Activated CD8-positive, alpha-beta memory T cell treated with anti-CD3 and anti-CD28 coated beads for 1 hour (primary cell): ENCODE measurements at places on chromosomes 4 and X.

DNA sequence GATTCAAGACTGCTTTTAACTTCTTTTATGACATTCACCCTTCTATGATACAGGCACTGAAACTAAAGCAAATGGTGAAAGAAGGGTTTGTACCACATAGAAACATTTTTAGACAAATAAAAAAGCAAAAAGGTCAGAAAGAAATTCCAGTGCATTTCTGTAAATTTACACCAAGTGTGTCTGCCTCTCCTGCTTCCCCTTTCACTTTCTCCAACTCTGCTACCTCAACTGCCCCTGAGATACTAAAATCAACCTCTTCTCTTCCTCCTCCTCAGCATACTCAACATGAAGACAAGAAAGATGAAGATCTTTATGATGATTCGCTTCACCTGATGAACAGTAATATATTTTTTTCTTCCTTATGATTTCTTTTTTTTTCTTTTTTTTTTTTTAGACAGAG, 187.9 kb downstream of the LRBA start:
- no peak for DNase-seq

GRCh38 chrX:71282514-71283402, 677 bp upstream of the NONO start:
- DNase-seq = no peak

- no peak for DNase-seq
Observed at GRCh38 chr4:97396097-97396496, 747.2 kb downstream of the STPG2 start.

GRCh38 chr4:138616775-138617174, 374.6 kb upstream of the SLC7A11 start:
- no peak for DNase-seq

- DNase-seq = no peak
Observed at GRCh38 chr4:101850698-101851097, 60.2 kb downstream of the BANK1 start.

GRCh38 chr4:53905941-53906377, 158.4 kb downstream of the CHIC2 start:
- DNase-seq = no peak

DNA sequence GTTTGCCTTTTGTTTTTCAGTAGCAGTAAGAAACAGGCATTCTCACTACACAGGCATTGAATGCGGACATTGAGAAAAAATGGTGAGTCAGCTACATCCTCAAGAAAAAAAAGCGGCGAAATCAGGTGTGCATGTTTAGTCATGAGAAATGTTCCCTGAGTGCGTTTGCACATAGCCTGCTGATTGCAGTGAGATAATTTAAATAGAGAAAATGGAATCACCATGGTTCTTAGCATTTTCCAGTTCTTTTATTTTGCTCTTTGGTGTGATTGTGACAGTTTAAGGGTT, 54.1 kb upstream of the CLDN34 start:
- DNase-seq = no peak

GRCh38 chr4:133588306-133588705, 439.2 kb downstream of the PCDH10 start:
- DNase-seq = no peak

DNA sequence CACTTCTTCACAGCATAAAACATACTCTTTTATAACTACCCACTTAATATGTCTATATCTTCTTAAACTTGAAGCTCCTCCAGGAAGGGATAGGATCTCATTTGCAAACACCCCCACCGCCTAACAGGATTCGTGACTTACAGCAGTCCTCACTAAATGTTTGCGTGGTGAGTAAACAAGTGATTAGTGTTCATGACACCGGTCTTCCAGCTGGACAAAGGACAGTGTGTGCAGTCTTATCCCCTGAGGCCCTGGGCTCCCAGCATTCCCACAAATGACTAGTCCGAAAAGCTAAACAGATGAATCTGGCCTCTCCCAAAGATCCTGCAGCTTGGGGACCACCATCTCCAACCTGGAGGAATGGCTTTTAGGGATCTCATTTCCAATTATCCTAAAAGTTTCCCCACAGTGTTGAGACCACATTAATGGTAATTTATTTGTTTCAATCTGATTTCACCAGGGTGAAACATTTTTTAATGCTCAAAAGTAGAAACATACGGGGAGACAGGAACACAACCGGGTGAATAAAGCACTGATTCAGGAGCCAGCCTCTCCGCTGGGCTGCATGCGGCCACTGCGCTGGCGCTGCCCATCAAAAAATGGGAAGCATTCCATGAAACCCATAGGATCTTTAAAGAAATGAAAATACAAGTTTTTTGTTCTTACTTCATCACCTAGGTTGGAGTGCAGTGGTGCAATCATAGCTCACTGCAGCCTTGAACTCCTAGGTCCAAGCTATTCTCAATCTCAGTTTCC, 69.2 kb downstream of the HADH start:
- DNase-seq = no peak

DNA sequence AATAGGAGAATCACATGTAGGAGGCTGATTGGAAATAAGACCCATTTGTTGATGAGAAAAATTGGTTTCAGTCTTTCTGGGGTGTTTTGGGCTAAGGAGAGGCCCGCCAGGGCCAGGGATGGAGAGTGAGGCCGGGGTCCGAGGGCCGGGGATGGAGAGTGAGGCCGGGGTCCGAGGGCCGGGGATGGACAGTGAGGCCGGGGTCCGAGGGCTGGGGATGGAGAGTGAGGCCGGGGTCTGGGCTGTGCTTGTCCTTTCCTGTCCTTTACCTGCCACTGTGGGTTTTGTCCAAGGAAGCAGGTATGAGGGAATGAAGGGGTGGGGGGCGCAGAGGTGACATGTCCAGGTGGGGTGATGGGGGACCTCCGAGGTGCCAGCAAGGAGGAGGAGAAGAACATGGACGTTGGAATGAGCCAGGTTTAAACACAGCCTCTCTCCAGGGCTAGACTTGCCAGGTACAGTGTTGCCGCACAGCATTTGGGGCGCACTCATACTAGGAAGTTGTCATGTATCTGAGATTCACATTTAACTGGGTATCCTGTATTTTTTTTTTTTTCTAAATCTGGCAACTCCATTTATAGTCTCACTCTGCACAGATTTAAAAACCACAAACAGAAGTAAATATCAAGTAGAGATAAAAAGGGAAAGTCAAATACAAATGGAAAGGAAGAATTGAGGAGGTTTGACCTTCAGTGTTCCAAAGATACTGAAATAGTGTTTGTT, 8.8 kb downstream of the RGS12 start:
- no peak for DNase-seq

- no peak for DNase-seq
Observed at GRCh38 chr4:120893314-120893713, 29.2 kb downstream of the PRDM5 start.

- no peak for DNase-seq
Observed at GRCh38 chr4:58940167-58940566, 1830.0 kb upstream of the IGFBP7 start.

- no peak for DNase-seq
Observed at GRCh38 chrX:107398115-107398514, 51.3 kb upstream of the FRMPD3 start.

DNA sequence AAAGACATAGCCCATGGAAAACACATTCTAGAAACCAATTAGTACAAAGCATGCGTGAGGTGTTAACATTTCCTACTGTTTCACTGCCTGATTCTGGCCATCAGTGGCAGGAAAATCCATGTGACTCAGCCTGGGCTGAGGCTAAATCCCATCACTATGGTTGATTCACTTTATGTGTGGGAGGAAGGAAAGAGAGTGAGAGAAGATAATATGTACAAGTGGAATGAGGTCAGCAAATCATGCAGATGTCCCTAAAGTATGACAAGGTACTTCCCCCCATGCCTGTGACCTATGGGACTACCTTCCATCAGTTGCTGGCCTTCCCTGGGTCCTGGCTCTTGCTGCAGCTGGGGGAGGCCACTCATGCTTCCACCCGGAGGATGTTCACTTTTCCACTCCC, 64.2 kb upstream of the MAP3K15 start:
- no peak for DNase-seq

DNA sequence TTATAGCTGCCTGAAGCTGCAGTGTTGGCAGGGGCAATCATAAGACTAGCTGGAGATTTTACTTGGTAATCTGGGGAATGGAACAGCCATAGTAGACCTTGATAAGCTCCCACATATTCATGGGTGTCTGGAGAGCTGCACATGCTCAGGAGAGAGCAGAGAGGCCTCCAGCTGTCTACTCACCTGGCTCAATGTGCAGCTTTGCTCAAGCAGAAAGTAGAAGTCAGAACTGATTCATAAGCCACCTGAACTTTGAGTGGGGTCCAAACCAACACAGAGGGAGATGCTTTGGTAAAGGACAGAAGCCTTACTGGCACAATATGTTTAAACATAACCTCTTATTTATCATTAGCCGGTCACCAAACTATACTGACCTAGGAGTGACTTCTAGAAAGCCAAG, 54.4 kb downstream of the KDM6A start:
- no peak for DNase-seq

GRCh38 chrX:119690921-119691716, 1.8 kb downstream of the SEPTIN6 start:
- no peak for DNase-seq

- no peak for DNase-seq
Observed at GRCh38 chr4:86096373-86096772, 263.5 kb downstream of the MAPK10 start.

GRCh38 chr4:139568206-139568955, 12.4 kb upstream of the SETD7 start:
- DNase-seq = no peak

DNA sequence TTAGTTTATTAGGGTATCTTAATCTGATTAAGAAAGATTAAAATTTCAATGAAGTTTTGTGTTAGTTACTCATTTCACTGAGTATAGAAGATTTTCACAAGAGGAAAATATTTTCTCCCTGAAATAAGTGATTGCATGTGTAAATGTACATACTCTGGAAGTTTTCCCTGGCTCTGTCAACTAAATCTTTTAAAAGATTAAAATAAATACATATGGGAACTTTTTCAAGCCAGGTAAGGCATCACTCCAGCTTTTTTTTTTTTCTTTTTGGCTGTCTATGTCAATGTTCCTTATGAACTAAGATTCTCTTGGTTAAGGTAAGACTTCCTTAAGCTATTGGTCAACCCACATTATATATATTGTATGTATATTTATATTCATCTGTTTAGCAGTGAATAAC, 117.6 kb downstream of the CBR4 start:
- no peak for DNase-seq

- no peak for DNase-seq
Observed at GRCh38 chrX:28120072-28120471, 138.8 kb upstream of the DCAF8L1 start.

DNA sequence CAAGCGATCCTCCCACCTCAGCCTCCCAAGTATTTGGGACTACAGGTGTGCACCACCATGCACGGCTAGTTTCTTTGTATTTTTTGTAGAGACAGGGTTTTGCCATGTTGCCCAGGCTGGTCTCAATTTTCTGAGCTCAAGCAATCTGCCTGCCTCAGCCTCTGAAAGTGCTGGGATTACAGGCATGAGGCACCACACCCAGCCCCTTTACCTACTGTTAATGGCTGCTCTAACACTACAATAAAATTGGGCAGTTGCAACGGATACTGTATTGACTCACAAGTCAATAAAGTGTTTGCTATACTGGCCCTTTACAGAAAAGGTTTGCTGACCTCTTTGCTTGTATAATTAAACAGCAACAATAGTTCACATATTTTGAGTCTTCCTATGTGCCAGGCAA, 41.5 kb downstream of the TRIM2 start:
- DNase-seq = no peak

DNA sequence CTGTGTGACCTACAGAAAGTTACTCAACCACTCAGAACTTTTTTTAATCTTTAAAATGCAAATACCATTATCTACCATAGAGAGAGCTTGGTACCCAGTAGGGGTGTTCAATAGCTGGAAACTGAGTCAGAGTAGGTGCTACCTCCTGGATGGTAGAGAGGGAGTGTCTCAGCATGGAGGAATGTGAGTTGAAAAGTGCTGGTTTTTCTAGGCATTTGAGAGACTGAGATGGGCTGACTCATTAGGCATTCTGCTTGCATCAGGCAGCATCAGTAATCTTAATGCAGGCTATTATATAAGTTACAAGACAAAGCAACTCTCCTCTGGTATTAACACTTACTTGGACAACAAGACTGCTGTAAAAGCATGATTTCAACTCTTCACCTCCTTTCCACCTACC, 70.9 kb upstream of the ARHGEF9 start:
- DNase-seq = no peak

- DNase-seq = no peak
Observed at GRCh38 chrX:144648788-144649187, 598.5 kb upstream of the SPANXN1 start.

GRCh38 chr4:23789762-23790161, 100.1 kb downstream of the PPARGC1A start:
- DNase-seq = no peak

GRCh38 chr4:37533286-37534033, 152.7 kb downstream of the RELL1 start:
- no peak for DNase-seq

GRCh38 chr4:87087420-87087819, 133.0 kb downstream of the KLHL8 start:
- DNase-seq = no peak

- DNase-seq = no peak
Observed at GRCh38 chr4:138114434-138114833, 127.7 kb downstream of the SLC7A11 start.

- no peak for DNase-seq
Observed at GRCh38 chr4:156547891-156548290, 423.7 kb downstream of the PDGFC start.

DNA sequence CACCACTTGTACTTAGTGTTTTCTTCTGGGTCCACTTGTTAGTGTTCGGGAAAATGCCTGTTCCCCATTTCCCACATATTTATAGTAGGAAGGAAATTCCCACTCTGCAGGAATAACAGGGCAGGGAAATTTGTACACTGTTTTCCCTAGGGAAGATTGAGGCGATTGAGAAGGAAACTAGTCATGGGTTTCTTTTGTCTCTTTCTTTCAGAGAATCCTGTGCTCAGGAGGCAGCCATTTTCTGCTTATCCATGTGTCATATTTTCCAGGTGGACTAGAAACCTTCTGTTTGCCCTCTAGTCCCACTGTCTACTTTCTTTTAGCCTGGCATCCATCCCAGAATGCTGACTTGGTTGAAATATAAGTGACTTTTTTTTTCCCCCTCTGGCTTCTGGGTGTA, 299.1 kb upstream of the ANKRD50 start:
- no peak for DNase-seq

DNA sequence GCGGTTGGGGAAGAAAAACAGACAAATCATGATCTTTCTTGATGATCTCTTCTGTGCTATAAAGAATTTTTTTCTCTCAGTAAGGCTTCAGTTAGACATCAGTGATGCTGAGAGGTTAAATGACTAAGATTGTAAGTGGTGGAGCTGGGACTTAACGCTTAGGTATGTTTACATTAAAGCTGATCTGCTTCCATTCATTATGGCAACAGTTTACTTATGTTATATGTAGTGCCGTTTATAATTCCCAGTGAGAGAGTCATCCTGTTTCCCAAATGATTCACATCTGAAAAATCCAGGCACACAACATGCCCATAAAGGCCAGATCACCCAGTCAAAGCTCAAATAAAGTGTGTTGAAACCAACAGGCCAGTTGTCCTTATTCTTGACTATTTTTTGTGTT, 50.1 kb downstream of the CENPVL3 start:
- DNase-seq = no peak

- DNase-seq = no peak
Observed at GRCh38 chr4:120691106-120691505, 231.4 kb downstream of the PRDM5 start.

GRCh38 chrX:53089224-53089842, 4.6 kb upstream of the KANTR start:
- no peak for DNase-seq

- DNase-seq = no peak
Observed at GRCh38 chr4:27861802-27862201, 1001.2 kb downstream of the STIM2 start.
